Midbrain (tissue), 1 donor: ENCODE measurements at places on chromosomes 5 and 9.

GRCh38 chr5:139571966-139572365, 10.8 kb downstream of the UBE2D2 start:
- DNase-seq, result no peak

- no peak for DNase-seq
Observed at GRCh38 chr5:134161513-134162395, 15.0 kb downstream of the SKP1 start.

GRCh38 chr9:7033076-7034045, 275.6 kb downstream of the KDM4C start:
- DNase-seq, result no peak

DNA sequence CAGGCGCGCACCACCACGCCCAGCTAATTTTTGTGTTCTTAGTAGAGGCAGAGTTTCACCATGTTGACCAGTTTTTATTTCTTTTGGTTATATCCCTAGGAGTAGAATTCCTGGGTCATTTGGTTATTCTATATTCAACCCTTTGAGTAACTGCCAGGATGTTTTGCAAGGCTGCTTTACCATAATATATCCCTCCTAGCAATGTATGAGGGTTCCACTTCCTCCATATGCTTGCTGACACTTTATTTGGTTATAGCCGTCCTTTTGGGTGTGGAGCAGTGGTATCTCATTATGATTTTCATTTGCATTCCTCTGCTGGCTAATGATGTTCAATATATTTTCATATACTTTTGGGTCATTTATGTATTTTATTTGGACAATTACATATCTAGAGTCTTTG, 81.2 kb downstream of the RAB24 start:
- no peak for DNase-seq

DNA sequence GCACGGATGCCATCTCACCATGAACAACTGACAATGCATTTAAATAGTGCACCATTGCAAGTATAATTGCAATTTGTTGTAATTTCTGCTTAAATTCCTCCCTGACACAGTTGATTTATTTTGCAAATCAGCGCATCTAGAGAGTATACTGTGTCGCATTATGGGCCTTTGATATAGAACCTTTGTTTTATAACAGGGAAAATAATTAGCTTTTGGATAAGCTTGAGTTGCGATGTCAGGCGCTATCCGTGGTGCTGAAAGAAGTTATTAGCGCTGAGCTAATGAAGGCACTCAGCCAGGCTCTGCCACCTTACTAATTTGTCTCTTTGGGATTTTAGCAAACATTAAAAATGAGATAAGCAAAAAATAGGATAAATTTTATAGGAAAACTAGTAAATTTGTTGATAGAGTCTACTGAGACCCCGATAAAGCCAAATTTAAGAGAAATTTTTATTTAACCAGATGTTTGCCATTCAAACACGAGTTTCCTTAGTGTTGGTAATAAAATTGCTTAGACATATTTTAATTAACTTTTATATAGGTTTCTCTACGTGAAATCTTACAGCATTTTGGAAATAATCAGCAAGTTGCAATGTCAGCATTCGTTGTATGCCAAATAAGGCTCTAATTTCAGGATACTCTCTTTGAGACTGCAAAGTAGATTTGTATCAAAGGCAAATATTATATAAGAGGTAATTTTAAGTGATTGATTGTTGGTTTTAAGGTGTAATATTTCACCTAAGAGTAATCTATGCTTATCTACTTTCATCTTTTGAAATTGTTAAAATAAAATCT, 355.5 kb downstream of the TLR4 start:
- DNase-seq, result peak; percentile 32

DNA sequence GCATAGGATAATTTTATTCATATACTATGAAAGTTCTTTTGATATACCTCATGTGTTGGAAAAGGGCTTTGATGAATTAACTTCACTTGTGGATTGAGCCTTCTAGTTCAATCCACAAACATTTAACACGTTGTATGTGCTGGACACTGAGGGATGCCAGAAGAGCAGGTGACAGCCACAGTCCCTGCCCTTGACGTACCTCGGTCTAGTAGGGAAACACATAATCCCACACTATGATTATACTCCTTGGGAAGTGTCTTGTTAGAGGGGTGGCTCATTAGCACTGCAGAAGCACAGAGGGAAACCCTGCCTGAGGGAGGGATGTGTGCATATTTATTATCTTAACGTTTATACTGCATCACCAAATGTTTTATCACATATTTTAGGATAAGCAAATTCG, 61.2 kb downstream of the PIK3R1 start:
- no peak for DNase-seq

GRCh38 chr5:151151793-151152192, 5.8 kb downstream of the ANXA6 start:
- DNase-seq, result peak; percentile 14

- no peak for DNase-seq
Observed at GRCh38 chr5:154044099-154044498, 5.3 kb downstream of the MFAP3 start.

DNA sequence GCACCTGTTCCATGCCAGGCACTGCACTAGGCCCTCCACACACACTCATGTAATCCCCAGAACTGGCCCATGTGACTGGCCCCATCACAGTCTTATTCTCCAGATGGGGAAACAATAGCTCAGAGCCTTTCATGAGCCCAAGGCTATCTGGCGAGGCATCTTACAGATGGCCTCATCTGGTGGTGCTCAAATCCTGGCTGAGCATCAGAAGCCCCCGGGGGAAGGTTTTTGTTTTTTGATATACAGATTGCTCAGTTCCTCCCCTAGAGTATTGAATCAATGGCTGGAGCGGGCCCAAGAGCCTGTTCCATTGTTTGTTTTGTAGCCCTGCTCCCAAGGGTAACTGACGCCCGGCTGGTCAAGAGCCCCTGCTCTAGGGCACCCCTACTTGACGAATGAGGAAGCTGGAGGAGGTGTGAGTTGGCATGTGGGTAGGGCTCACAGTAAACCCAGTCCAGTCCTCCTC, 145.3 kb upstream of the RAPGEF1 start:
- no peak for DNase-seq

DNA sequence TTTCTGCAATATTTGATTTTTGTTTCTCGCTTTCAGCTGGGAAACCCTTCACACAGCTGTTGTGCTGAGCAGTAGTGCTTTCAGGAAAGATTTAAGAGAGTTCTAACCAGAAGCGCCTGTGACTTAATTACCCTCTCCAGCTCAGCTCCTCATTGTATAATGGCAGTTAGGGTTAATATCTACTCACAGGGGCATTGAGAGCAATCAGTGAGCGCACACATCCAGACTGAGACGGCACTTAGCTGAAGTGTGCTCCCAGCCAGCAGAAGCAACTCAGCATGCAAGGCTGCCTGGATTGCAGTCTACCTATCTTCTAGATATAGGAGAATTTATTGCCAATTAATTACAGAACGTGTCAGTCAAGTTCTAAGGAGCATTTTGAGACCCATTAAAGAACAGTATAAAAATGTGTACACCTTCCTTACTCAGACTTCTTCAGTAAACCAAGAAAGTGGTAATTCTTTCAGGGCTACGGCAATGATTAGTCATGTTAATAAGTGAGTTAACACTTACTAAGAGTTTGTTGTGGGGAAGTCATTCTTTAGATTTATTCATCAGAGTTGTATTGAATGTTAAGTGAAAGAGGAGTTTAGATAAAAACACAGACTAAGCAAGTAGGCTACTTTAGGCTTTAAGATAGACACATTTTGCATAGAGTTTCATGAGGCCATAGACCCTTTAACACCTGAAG, 111.7 kb upstream of the PCAT7 start:
- no peak for DNase-seq

DNA sequence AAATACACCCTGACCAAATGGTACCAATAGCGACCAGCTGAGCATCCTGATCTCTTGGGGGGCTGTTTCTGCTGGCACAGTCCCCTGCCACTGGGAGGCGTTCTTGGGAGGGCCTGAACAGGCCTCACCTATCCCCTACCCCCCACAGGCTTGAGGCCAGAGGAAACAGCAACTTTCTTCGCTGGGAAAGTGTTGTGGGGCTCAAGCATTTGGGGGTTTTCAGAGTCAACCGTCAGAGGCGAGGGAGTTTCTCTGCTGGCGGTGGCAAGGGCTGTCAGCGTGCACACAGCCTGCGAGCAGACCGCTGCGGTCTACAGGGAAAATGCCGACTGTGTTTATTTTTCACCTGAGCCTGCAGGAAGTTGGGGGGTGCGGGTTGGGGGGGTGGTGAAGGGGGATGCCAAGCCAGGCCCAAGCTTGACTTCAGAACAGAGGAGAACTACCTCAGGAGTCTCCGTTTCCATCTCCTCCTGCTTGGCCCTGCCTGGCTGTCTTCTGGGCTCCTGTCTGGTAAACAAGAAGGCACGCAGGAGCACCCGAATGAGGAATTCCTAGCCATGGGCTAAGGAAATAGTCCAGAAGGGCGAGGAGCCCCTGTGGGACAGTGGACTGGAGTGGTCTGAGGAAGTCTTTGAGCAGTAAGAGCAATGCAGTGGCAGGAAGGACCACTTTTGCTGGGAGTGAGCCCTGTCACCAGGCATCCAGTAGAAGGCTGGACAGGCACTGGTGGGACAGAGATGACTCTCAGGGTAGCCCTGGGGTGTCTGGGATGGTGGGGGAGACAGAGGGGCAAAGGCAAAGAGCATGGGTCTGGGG, 18.1 kb downstream of the TCF7 start:
- DNase-seq, result no peak

GRCh38 chr5:126198531-126198930, 224.7 kb upstream of the GRAMD2B start:
- no peak for DNase-seq

- no peak for DNase-seq
Observed at GRCh38 chr5:565782-566440, 41.7 kb upstream of the SLC9A3 start.

GRCh38 chr5:141135718-141136266, 786 bp downstream of the PCDHB5 start:
- no peak for DNase-seq

GRCh38 chr9:15606643-15607472, 54.0 kb downstream of the CCDC171 start:
- peak; percentile 71 for DNase-seq

DNA sequence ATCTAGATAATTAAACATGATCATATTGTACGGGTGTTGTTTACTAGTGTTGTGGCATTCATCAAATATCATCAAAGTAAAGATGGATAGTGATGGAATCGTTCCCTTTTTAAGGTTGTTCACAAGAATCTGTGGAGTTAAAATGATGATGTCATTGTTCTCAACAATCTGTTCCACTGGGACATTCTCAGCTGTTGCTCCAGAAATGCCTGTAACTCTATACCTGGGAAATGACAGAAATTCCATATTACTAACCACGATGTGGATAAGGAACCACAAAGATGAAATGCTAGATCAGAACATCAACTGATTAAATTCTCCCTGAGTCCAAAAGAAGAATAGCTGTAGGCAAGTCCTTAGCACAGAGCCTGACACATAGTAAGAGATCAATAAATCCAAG, 38.0 kb downstream of the RIGI start:
- no peak for DNase-seq

GRCh38 chr5:136120529-136120928, 12.1 kb upstream of the SMAD5 start:
- no peak for DNase-seq

DNA sequence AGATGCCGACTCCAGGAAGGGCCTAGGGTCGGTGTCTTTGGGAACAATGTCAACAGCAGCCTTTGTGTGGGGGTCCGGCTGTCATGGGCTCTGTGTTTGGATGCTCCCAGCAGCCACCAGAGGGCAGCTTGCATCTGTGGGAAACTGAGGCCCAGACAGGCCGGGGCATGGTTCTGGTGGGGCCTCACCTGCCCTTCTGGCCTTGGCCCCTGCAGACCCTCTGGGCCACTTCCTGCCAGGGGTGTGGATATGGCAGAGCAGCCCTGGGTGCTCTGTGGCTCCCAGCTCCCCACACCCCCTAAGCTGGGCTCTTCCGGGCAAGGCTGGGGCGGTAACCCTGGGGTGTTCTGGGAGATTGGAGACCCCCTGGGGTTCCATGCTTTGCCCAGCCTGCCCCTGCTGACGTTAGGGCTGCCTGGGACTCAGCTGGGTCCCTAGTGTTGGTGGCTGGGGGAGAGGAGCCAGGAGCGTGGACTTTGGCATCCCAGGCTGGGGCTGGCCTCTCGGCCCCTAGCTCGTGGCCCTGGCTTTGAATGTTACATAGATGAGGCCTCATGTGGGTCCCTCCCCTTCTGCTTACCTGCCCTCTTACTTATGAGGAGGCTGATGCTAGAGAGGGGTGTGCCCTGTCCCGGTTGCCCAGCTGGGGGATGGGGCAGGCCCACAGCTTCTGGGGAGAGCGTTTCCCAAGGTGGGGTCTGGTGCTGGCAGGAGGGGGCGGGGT, 38.3 kb downstream of the RXRA start:
- DNase-seq, result no peak

DNA sequence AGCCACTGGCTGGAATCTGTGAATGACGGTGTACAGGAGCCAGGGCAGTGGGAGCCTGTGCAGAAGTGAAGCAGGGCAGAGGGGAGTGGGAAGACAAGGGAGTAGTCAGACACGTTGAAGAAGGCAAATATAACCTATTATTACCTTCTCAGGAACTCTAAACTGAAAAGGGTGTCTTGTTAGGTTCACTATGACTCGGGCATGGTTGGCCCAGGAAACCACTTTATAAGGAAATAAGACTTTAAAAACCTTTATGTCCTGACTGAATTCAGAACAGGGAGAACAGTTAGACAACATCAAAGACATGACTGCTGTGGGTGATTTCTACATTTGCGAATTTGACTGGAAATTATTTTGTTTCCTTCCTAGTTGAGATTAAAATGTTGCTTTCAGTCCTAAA, 107.5 kb downstream of the ACER2 start:
- no peak for DNase-seq

DNA sequence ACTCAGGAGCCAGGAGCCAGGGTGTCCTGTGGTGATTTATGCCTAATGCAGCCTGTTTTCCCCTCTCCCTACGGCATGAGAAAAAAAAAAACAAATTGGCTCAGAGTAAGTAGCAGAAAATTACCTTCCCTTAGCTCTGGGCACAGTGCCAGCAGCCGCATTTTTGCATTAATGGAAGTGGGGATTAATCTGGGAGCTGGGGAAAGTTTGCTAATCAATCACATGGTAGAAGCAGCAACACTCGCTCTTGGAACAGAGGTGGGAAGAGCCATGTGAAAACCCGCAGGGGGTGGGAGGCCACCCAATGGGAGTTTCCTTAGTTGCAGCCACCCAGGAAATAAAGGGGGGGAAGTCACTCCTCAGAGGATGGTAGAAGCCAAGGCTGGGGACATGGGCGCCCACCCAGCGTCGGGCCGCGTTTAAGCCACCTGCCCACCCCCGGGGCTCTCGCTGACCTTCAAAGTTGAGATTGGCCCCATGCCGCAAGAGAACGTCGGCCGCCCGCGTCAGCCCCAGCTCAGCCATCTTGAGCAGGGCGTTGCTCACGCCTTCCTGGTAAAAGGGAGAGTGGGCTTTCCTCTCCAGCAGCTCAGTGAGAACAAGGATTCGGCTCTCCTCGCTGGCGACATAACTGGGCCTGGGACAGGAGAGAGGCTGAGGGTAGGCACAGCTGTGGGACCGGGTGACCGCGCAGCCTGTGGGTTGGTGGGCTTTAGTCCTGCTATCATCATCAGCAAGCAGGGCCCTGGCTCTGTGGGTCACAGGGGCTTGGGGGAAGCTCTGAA, 1.7 kb downstream of the ASB6 start:
- DNase-seq, result peak; percentile 45

DNA sequence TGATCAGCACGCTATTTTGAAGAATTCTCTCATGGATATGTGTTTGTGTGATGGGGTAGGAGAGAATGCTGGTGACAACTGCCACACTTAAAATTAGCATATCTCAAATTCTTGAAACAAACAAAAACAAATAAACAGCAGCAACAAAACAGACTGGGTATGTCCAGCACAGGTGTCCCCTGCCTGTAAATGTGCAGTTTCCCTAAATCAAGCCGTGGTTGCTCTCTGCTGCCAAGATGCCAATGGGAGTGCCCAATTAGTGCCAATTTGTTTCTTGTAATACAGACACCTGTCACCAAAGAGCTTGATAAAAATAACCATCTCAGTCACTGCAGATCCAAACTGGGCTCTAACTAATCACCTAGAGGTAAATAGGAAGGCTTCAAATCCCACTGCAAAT, 144.2 kb upstream of the SMARCA2 start:
- no peak for DNase-seq
